ENCODE measurements at places on chromosomes 11 and 22. TPM values are rescaled to one million over a fixed set of nuclear protein-coding genes. Genes with fewer than 3 reads are reported as not detected.

DNA sequence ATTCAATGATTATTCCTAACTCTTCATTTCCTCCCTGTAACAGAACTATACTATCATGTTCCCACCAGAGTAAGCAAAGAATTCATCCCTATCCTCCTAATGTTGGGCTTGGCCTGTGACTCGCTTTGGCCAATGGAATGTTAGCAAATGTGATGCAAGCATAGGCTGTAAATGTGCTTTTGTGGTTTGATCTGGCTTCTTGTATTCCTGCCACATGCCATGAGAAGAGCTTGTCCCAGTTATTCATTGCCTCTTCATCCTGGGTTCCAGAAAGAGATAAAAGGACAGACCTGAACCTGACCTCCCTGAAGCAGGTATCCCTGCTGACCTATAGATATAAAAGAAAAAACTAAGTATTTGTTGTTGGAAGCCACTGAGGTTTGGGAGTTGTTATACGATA, 51.0 kb downstream of the SYTL2 start:
- DNase-seq, result no peak

DNA sequence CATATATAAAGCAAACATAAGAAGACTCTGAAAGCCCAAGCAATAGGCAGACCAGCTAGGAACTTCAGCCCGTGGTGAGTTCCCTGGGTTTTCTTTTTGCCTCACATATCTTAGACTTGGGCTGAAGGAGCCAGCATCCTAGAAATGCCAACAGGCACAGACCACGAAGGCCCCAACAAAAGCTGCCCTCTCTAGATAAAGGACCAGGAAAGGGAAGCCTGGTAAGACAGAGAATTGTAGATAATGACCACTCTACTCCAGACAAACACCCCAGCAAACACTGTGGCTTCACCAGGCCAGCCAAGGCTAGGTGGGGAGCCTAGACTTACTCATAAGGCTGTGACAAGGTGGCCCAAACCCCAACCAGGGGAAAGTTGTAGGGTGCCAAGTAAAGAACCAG, 11.2 kb downstream of the GAL start:
- no peak for DNase-seq

DNA sequence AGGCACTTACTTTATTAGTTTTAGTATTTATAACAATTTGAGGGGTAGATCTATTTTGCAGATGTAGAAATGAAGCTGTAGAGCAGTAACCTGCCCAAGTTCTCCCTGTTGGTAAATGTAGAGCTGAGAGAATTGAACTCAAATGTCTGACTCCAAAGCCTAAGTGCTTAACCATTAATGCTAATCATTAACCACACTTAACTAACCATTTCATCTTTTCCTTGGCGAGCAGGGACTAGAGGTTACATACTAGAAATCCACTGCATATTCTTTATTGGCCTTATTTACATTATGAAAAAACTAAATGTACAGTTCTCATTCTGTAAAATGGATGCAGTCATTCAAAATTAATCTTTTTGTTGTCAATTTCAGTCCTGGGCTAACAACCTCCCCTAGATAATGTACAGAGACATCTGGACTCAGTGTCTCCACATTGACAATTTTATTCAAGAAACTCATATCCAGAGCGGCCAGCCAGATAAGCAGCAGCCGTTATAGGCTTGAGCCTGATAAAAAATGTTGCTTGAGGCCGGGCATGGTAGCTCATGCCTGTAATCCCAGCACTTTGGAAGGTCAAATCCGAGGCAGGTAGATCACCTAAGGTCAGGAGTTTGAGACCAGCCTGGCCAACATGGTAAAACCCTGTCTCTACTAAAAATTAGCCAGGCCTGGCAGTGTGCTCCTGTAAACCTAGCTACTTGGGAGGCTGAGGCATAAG, 76.7 kb upstream of the PICALM start:
- DNase-seq, result no peak

- DNase-seq, result no peak
Observed at GRCh38 chr22:24807284-24807950, 1.4 kb downstream of the SGSM1 start.

- DNase-seq, result no peak
Observed at GRCh38 chr11:73155102-73155501, 13.0 kb upstream of the FCHSD2 start.

DNA sequence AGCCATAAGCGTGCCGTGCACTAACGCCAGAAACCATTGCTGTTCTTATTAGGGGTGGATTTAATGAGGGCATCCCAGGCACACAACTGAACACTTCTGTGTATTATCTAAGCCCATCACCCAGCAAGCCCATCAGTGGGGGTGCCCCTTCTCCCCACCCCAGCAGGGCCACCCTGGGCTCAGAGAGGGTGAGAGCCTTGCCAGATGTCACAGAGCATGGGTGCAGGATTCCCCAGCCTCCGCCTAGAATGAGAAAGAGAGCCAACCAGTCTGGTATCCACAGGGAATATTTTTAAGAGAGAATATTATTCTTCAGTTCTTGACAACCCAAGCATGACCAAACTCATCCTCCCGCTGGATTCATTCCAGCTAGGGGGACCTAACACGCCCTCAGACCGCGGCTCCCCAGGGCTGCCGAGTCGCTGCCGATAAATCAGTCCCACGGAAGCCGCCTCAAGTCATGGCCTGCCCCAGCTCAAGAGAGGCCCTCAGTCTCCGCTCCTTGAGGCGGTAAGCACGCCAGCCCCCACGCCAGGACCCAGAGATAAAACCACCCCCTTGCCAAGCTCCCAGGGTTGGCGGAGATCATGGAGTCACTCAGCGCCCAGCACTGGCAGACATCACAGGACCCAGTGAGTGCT, 47.2 kb downstream of the MN1 start:
- no peak for DNase-seq

DNA sequence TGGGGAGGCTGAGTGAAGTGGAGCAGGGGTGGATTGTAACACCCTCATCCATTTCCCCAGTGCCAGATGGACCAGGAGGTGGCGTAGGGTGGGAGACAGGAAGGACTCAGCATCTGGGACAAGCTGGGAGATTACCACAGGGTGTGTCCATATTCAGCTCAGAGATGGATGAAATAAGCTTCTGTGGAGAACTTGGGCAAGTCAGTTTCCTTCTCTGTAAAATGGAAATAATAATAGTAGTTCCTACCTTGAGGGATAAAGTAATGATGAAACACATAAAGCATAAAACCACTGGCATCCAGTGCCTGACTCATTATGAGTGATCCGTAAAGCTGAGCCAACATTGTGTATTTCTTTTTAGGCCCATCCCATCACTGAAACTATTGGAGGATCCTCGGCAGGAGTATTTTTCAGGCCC, 607 bp upstream of the ROBO4 start:
- no peak for DNase-seq

GRCh38 chr11:56045538-56045937, 18.1 kb downstream of the OR5AS1 start:
- DNase-seq, result no peak

DNA sequence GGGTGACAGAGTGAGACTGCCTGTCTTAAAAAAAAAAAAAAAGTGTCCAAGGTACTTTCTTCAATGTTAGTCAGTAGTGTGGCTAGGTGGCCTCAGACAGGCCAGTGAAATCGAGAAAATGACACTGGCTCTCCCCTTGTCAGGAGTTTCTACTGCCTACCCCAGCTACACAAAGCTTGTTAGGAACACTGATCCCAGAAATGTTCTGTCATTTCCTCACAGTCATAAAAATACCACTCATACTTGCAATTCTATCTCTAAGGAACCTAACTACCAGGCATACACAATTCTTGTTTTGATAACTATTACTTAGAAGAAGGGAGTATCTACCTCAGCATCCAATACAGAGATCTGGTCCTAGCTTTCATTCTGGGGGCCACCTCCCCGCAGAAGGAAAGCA, 31.3 kb downstream of the ATP6V1E1 start:
- no peak for DNase-seq

- no peak for DNase-seq
Observed at GRCh38 chr22:46931881-46932280, 169.4 kb downstream of the TBC1D22A start.

DNA sequence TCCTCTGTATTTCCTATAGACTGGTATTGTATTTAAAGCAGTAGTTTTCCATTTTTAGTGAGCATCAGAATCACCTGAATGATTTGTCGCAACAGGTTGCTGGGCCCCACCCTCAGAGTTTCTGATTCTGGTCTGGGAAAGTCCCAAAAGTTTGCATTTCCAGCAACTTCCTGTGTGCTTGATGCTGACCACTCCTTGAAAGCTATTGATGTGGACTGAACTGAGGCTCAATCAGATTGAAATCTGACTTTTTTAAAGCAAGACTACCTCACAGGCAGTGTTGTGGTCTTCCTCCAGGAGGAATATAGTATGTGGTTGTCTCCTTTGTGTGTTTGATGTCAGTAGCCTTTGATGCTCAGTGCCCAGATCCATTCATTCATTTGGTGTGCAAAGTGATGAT, 17.2 kb upstream of the MPZL2 start:
- no peak for DNase-seq

- no peak for DNase-seq
Observed at GRCh38 chr22:21966643-21967516, 14.2 kb upstream of the PPM1F start.

DNA sequence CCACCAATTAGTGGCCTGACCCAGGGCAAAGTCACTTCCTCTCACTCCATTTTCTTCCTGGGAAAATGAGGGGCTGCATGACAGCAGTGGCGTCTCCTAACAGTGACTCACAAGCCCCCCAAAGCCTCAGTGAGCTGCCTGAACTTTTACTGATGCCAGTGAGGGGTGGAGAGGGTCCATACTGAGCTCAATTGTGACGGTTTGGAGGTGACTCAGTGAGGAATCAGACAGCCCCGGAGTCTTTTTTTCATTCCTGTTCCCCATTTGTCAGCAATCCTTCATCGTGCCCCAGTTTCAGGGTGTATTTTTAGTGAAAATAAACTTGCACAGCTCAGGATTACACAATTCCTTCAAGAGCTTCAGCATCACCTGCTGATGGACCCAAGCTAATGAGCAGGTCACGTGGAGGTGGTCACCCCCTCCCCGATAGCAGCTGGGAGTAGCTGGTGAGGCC, 30.1 kb upstream of the RASD2 start:
- no peak for DNase-seq

GRCh38 chr22:26949193-26949592, 291.8 kb downstream of the MIAT start:
- peak; percentile 45 for DNase-seq

DNA sequence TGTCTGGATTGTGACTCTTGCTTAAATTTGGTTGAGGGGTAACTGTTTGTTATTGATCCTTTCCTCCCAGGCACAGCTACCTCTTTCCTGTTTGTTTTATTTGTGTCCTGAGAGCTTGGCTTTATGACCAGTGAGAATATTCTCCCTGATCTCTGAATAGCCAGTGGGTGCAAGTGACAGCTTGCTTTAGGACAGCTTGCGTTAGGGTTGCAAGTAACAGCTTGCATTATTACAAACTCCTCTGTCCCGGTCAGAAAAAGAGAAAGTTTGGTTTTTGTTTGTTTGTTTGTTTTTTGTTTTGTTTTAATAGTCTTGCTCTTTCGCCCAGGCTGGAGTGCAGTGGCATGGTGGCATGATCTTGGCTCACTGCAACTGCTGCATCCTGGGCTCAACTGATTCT, 3.3 kb upstream of the KLHL22 start:
- DNase-seq, result no peak

DNA sequence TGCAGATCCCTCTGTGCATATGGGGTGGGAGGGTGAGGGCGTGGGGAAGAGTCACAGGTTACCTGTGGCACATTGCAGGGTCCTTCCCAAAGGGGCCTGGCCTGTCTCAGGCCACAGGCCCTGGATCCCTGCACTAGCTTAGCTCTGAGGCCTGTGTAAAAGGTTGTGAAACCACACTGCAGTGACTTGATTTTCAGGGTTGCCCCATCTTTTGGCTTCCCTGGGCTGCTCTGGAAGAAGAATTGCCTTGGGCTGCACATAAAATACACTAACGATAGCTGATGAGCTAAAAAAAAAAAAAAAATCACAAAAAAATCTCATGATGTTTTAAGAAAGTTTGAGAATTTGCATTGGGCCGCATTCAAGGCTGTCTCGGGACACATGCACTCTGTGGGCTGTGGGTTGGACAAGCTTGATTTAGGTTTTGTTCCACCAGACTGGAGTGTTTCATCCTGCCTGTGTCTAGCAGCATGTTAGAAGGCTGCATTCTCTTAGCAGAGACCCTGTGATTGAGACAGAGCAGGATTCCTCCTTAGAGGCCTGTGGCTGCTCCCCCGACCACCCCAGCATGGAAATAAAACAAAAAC, 35.9 kb upstream of the TREH start:
- no peak for DNase-seq

GRCh38 chr22:30873086-30873650, 95.4 kb downstream of the MORC2 start:
- no peak for DNase-seq

DNA sequence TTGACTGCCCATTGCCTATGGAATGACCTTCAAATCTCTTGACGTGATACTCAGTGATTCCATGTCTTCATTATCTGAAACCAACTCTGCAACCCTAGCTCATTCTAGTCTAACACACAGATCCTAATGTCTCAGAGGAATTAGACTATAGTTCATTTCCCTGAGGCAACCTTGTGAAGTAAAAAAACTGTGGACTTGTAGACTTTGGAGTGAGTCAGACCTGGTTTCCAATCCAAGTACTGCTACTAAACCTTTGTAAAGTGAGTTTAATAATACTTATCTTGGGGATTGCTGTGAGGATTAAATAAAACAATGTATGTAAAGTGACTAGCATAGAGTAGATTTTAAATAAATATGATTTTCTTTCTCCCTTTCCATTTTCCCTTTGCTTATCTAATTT, 226.1 kb downstream of the BLID start:
- DNase-seq, result no peak

GRCh38 chr22:28917747-28918549, 34.6 kb downstream of the ZNRF3 start:
- DNase-seq, result peak; percentile 62

DNA sequence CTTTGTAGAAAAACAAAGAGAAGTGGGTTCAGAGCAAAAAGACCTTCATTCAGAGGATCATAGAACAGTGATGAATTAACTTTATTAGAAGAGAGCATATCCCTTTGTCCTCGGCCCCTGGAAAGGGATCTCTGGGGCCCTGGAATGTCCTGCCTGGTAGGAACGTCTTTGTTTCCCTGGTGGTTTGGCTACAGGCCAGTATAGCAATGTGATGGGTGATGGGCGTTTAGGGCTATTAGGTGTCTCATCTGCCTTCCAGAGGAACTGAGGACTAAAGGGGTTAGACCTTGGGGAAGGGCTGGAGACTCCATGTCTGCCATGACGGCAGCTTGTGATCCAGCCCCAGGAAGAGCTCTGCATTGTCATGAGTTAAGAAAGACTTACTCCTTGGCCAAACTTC, 9.1 kb downstream of the APOL4 start:
- DNase-seq, result no peak

- peak; percentile 43 for DNase-seq
Observed at GRCh38 chr22:33920197-33920540, at the start of gene LARGE1. TSS of gene LARGE1 (minus strand) at chr22:33920476.

The OR52I1 gene
- total RNA-seq, result not detected

The OR10A2 gene
- total RNA-seq, result not detected

The UPK3A gene
- not detected for total RNA-seq

The THRSP gene
- not detected for total RNA-seq

The LAYN gene
- 3.2 TPM for total RNA-seq

The SCARF2 gene
- 5.2 TPM for total RNA-seq

The RASSF7 gene
- total RNA-seq, result 26.2 TPM

The PHETA2 gene
- 7.4 TPM for total RNA-seq

The DAGLA gene
- 6.2 TPM for total RNA-seq

The MMP11 gene
- 0.60 TPM for total RNA-seq

The CNGA4 gene
- total RNA-seq, result 0.28 TPM

The FGF3 gene
- total RNA-seq, result not detected

The UFD1 gene
- total RNA-seq, result 23.0 TPM
